ENCODE measurements at places on chromosomes 4 and X.

DNA sequence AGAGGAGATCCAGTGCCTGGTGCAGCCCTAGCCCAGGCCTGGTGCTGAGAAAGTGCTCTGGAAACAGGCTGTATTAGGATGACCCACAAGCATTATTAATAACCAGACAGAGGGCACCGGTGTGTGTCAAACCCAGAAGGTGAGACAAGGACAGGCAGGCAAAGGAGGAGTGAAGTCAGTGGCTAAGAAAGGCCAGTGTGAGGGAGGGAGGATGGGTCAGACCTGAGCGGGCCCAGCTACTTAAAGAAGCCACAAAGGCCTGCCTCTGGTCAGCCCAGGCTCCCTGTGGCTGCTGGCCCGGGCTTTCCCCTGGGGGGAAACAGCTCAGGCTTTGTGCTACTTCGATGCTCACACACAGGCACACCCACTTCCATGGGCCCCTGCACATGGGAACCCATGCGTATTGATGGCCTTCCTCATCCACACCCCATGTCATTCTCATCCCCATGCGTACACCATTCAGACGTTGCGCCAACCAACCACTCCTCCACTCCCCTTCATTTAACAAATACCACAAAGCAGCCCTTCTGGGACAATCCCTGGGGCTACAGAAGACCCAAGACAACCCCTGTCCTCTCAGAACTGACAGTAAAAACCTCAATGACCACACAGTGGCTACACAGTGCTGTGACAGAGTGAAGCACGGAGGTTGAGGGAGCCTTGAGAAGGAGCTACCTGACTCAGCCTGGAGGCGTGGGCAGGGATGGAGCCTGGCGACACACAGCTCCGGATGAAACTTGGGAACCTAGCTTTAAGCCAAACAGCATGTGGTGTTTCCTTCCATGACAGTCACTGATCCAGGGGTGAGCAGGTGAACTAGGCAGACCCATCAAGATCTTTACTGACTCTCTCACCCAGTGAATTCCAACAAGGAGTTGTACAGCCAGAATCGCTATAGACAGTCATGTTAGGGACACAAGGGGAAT lies 24.9 kb upstream of the MTM1 start:
- no peak for DNase-seq

DNA sequence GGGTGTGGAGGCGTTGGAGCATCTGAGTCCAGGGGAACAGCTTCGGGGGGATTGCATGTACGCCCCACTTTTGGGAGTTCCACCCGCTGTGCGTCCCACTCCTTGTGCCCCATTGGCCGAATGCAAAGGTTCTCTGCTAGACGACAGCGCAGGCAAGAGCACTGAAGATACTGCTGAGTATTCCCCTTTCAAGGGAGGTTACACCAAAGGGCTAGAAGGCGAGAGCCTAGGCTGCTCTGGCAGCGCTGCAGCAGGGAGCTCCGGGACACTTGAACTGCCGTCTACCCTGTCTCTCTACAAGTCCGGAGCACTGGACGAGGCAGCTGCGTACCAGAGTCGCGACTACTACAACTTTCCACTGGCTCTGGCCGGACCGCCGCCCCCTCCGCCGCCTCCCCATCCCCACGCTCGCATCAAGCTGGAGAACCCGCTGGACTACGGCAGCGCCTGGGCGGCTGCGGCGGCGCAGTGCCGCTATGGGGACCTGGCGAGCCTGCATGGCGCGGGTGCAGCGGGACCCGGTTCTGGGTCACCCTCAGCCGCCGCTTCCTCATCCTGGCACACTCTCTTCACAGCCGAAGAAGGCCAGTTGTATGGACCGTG lies 2.2 kb downstream of the AR start:
- peak; percentile 68 for DNase-seq

GRCh38 chr4:83316459-83317165 lies 18.0 kb downstream of the HPSE start:
- DNase-seq, result peak; percentile 85

DNA sequence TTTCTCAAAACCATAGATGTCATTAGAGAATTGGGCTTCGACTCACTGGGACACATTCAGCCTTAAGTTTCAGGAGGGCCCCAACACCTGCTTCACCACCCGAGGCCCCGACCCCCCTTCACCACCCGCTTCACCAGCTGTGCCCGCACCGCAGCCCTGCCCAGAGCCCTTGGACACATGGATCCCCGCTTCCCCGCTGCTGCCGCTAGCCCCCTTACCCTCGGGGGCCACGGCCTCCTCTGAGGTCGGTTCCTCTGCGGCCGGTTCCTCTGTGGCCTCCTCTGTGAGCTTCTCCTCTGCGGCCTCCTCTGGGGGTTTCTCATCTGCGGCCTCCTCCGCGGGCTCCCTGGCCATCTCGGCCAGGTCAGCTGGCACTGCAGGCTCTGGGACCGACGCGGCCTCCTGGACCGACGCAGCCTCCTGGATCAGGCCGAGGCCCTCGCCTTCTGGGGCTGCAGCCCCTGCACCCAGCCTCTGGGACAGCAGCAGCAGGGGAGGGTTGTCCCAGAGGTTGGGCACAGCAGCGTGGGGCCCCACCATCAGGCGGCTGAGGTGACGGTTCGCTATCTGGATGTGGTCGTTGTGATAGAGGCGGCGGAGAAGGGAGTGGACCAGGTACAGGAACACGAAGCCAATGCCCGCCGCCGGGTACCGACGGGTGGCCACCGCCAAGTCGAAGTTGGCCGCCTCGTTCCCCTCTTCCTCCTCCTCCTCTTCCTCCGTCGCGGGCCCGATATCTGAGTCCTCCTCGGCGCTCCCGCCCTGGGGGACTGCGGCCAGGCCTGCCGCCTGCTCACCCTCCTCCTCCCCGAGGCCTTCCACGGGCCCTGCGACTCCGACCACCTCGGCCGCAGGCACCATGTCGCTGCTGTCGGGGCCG lies 748 bp downstream of the CT47B1 start:
- no peak for DNase-seq

GRCh38 chr4:69843932-69844331 lies 16.0 kb downstream of the SULT1E1 start:
- no peak for DNase-seq

- DNase-seq, result no peak
Measured at GRCh38 chrX:443536-444210, 57.0 kb upstream of the PPP2R3B start.

GRCh38 chr4:172601195-172601594 lies 567.4 kb upstream of the GALNT7 start:
- no peak for DNase-seq

- no peak for DNase-seq
Measured at GRCh38 chrX:139647597-139647996, 60.4 kb downstream of the MCF2 start.

All from left lung (tissue), 14 donors.